ENCODE measurements at places on chromosomes 2 and 18.

GRCh38 chr2:61091485-61091884, 25.8 kb downstream of the SANBR start:
- no peak for DNase-seq

DNA sequence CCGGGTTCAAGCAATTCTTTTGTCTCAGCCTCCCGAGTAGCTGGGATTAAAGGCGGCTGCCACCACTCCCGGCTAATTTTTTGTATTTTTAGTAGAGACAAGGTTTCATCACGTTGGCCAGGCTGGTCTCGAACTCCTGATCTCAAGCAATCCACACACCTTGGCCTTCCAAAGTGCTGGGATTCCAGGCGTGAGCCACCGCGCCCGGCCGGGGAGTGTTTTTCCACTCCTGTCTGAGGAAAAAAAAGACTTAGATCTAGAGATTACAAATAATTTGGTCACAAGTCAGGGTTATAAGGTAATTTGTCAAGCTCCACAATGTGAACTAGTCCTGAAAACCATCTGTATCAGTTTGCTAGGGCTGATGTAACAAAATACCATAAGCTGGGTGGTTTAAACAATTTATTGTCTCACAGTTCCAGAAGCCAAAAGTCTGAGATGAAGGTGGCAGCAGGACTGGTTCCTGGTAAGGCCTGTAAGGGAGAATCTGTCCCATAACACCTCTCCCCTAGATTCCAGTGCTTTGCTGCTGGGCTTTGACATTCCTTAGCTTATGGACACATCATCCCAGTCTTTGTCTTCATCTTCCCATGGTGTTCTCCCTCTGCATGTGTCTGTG, 40.7 kb upstream of the SP3 start:
- no peak for DNase-seq

GRCh38 chr2:238525990-238526389, 99.3 kb downstream of the ASB1 start:
- no peak for DNase-seq

GRCh38 chr2:213316001-213316735, 31.9 kb downstream of the SPAG16 start:
- DNase-seq: no peak

- DNase-seq: no peak
Measured at GRCh38 chr18:75107196-75107930, 101.6 kb downstream of the PTGR3 start.

- DNase-seq: no peak
Measured at GRCh38 chr2:30663321-30663720, 143.9 kb downstream of the CAPN13 start.

DNA sequence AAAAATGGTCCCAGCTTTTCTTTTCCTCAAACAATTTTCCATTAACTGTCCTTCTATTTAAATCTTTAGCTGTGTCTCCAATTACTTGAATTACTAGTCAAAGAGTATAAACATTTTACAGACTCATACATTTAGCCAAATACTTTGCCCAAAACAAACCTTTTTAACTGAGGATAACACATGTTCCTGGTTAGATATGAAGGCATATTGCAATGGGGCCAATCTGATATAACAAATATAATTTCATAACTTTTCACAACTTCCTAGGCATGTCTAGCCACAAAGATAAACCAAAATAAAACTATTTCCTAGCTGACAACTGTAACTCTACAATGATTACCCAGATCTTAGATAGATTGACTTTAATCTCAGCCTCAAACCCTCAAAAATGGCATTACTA, 247.5 kb upstream of the ZNF521 start:
- DNase-seq: no peak

- no peak for DNase-seq
Measured at GRCh38 chr2:71426721-71427120, 26.6 kb upstream of the DYSF start.

- no peak for DNase-seq
Measured at GRCh38 chr2:29702276-29702675, 219.1 kb downstream of the ALK start.

DNA sequence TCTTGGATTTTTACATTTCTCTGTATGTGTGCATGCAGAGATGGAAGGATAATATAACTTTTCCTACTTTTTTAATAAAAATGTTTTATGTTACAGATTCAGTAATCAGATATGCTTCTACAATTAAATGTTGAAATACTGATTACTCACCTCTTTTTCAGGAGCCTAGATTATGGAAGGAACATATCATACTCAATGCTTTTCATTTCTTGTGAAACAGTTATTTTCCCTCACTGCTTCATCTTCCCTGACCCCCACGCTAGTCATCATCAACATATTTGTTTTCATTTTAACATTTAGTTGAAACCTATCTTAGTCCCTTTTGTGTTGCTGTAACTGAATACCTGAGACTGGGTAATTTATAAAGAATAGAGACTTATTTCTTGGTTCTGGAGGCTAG, 190.7 kb downstream of the WDR7 start:
- DNase-seq: no peak

GRCh38 chr2:172964511-172965139, 111.0 kb upstream of the MAP3K20 start:
- peak; percentile 17 for DNase-seq

- DNase-seq: no peak
Measured at GRCh38 chr2:95388091-95388692, 14.3 kb upstream of the FAHD2A start.

- no peak for DNase-seq
Measured at GRCh38 chr2:143160732-143161707, 31.8 kb downstream of the ARHGAP15 start.

Measured in AG08396 (cell line).